Metanephros (tissue), 2 donors: ENCODE measurements at places on chromosomes 4 and X. TPM values are rescaled to one million over a fixed set of nuclear protein-coding genes. Genes with fewer than 3 reads are reported as not detected.

PASD1 gene
- total RNA-seq = not detected

SYNPO2 gene
- 29.0 TPM for total RNA-seq

PNMA6A gene
- 6.7 TPM for total RNA-seq

ZAR1 gene
- not detected for total RNA-seq

SHROOM2 gene
- 20.1 TPM for total RNA-seq

CPE gene
- 93.4 TPM for total RNA-seq

GLRA2 gene
- total RNA-seq = 0.12 TPM

GAGE1 gene
- total RNA-seq = not detected

S100G gene
- not detected for total RNA-seq

GAB3 gene
- total RNA-seq = 5.3 TPM

SYTL4 gene
- total RNA-seq = 14.3 TPM

ADH1A gene
- 0.35 TPM for total RNA-seq

CLGN gene
- 0.47 TPM for total RNA-seq

XG gene
- 0.18 TPM for total RNA-seq

TBX22 gene
- total RNA-seq = 2.8 TPM

NEUROG2 gene
- total RNA-seq = not detected

FHIP1A gene
- total RNA-seq = 21.0 TPM

PLS3 gene
- 146 TPM for total RNA-seq

GPR173 gene
- total RNA-seq = 13.7 TPM

MAOA gene
- total RNA-seq = 14.7 TPM

ARR3 gene
- not detected for total RNA-seq

ARHGAP36 gene
- total RNA-seq = 36.8 TPM
